ENCODE measurements at places on chromosomes 5 and 9.

DNA sequence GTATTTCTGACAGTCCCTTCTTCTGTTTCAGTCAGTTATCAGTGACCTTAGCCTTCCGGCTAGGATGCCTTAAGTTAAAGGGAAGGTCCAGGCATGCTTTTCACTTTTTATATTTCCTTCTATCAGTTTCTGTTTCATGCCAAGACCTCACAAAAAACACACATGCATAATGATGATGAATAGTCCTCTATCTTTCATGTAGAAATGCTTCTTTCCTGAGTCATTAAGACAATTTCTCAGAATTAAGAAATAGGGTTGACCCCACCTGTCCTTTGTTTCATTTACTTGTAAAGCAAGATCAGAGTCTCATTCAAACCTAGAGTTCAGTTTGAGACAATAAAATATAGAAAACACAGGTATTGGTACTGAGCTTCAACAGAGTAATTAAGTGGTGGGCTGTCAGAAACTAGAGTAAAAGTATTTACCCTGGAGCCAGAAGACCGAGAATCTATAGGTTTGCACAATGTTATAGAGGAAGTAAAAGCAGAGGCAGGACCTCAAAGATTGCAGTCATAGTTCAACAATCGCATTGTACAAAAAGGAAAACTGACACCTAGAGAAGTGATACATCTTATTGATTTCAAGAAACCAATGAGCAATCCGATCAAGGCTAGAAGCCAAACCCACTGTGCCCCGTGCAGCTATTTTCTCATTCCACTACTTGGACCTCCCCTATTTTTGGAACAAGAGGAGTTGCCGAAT lies 118.7 kb upstream of the PUM3 start:
- no peak for DNase-seq

DNA sequence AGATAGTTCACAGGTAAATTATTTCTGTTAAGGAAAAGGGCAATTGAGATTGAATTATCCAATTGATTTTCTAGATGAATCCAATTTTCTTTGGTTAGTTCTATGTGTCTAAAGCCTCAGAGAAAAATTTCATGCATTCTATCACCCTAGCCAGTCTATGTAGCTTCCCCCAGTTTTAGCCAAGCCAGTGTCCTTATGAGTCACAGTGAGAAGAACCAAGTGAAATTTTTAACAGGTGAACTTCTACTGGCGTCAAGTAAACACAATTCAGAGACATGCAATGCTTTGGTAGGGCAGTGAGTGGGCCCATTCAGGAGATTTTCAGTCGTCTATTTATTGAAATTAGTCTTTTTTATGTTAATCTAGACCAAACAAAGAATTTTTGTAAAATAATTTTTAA lies 1077.4 kb upstream of the ARRDC3 start:
- DNase-seq = no peak

GRCh38 chr5:130286971-130287370 lies 382.7 kb downstream of the CHSY3 start:
- no peak for DNase-seq

DNA sequence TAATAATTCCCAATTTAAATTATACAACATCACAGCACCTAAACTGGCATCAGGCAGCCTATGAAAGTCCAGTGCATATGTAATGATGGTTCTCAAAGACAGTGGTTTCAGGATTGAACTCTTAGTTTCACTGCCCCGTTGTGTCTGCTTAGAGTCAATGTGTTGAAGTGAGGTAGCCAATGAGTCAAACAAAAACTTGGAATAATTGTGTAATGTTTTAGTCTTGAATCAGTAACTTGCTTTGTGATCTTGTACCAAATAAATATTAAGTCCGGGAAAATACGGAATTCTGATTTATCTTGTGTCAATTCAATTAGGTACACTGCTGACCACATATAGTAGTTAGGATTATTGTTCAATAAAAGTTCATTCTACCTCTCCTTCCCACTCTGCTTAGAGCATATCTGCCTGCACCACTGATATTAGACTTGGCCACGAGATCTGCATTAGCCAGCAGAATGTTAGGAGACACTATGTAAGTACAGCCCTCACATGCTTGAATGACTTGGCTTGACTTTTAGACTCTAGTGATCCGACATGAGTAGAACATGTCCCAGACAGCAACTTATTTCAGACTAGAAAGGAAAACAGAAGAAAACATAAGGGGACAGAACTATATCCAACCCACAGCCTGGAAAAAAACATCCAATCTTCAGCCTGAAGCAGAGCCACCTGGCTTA lies 441.5 kb upstream of the PTGER4 start:
- DNase-seq = no peak

- peak; percentile 47 for DNase-seq
Observed at GRCh38 chr5:98455665-98456064, 317.8 kb upstream of the RGMB start.
